Fibroblast of skin of abdomen (primary cell): ENCODE measurements at places on chromosomes 6 and 20.

DNA sequence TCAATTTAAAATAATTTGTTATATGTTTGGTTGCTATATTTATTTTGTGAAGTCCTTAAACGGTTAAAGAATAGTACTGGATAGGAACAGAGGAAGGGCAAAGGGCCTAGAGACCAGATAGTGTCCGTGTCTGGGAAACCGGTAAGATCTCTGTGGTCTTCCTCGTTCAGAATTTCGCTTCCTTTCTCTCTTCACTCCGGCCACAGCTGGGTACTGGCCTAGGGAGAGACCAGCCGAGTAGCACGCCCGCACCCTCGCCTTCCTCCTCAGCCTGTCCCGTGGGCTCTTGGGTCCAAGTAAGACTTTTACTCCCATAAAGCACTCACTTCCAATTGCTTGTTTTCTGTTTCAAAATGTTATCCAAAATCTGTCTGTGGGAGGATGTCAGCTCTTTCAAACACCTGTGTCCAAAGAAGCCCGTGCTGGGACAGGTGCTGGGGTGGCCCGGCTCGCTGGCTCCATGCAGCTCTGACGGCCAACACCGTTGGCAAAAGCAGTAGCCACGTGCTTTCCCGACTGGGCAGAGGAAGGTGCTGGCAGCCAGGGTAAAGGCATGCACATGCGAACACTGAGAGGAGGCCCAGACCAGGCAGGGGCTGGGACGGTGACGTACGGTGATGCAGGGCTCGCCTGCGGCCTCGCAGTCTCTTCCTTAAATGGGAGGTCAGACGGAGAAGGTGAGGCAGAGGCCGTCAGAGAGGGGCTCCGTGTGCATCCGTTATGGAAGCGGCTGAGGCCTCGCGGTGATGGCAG, 112.2 kb downstream of the IRF4 start:
- DNase-seq = no peak

GRCh38 chr6:137261361-137261760, 42.2 kb upstream of the IFNGR1 start:
- DNase-seq = no peak

DNA sequence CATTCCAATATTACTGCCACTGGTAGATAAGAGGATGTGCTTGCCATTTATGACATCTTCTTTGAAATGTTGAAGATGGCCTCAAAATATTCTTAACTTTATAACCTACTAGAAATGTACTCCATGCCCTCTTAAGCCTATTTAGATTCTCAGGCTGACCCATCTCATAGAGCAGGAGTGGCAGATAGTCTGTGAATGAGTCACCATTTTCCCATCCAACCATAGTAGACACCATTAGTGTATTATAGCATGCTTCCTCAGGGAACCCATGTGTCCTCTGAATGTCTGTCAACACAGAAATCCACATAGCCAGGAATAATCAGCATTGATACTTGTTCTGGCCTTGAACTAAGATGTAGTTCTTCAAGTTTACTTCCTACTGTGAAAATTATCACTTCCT, 150.2 kb downstream of the IMPG1 start:
- peak; percentile 14 for DNase-seq

DNA sequence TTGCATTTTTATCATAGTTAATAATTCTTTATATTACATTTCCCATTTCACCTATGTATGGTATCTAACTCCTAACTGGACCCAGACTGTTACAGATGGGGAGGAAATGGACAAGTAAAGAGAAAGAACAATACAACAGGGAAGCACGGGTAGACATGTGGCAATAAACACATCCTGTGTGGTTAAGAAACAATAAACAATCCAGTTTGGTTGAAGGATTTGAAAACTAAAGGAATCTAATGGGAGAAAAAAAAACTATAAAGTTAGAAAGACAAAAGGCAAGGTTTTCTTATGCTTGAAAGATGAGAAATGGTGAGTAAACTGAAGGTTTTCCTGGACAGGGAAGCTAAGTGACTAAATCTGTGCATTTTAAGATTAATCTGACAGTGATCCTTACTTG, 34.9 kb upstream of the ALDH8A1 start:
- DNase-seq = no peak

DNA sequence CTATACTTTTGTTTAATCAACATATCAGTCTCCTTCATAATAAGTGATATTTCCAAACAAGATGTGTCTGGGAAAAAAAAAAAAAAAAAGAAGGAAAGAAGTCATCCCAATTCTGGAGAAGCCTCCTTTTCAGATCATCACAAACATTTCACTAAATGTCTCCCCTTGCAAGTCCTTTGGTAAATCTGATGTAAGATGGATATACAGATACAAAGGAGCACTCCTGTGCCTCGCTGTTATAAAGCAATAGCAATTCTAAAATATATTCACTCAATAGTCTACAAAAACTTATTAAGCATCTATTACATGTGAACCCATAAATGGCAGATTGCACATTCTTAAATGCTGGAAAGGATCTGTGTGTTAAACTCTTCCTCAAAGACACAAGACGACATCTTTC, 17.4 kb downstream of the STAU1 start:
- DNase-seq = no peak
